ENCODE measurements at places on chromosomes 13 and 19.

GRCh38 chr13:50511877-50512341 lies 331.6 kb downstream of the DLEU7 start:
- no peak for DNase-seq

DNA sequence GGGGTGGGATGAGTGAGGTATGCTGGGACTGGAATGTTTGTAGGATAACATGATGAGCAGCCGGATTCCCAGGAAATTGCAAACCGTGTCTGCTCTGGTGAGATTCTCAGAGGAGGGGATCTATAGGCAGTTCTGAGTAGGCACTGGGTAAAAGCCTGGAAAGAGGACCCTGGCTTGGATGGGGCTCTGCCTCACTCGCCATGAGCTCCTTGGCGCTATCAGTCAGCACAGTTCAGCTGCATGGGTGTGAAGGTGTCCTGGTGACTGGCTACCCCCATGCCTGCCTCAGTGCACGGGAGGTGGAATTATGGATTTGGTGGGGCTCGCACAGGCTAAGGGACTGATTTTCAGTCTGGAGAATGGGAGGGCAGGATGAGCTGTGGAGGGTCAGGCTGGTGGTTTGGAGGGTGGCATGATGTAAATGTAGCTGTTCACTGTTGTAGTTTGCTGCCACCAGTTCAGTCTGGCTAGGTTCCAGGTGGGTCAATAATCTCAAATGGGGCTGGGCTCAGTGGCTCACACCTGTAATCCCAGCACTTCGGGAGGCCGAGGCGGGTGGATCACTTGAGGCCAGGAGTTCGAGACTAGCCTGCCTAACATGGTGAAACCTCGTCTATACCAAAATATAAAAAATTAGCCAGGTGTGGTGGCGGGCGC lies 9.2 kb upstream of the ZNF627 start:
- no peak for DNase-seq

GRCh38 chr19:50694815-50695145 lies 24.8 kb downstream of the SHANK1 start:
- DNase-seq: no peak

DNA sequence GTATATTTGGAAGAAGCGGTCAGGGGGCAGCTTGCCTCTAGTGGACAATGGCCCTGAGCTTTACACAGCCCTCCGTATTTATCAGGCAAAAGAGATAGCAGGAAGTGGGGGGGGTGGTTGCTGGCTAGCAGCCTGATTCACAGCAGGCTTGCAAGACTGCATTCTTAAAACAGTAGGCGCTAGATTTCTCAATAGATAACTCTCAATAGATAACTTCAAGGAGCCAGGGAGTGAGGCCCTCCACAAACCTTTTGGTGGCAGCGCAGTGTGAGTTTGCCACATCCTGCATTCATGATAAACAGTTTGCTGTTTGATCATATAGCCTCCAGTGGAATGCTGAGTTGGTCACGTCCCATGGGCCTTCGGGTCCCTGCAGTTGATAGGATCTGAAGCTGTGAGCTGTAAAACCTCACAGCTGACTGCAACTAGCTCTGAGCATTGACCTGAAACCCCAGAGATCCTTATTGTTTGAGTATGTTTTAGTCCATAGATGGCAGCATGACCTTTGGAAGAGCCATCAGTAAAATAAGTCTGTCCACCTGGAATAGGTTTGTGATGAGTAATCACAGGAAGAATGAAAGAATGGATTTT lies 12.2 kb downstream of the FPR3 start:
- no peak for DNase-seq

GRCh38 chr13:110332750-110333149 lies 25.7 kb downstream of the COL4A2 start:
- DNase-seq: no peak

- no peak for DNase-seq
These were observed 180.0 kb downstream of the USP12 start for GRCh38 chr13:26991508-26992181.

DNA sequence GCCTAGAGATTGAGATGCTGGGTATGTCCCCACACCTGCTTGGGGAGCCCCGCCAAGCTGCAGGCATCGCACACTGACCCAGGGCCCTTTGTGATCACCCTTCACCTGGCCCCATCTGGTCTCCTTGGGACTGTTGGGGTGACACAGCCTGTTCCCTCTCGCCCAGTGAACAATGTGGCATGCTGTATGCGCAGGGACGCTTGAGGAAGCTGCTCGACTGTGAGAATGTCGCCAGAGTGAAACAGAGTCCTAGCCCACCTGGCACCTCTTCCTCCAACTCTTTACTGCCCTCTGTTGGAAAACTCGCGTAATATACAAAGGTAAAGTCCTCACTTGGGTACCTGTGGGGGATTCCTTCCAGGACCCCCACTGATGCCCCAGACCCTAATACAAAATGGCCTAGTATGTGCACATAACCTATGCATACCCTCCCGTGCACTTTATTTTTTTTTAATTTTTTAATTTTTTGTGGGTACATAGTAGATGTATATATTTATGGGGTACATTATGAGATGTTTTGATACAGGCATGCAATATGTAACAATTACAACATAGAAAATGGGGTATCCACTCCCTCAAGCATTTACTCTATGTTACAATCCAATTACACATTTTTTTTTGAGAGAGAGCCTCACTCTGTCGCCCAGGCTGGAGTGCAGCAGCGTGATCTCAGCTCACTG lies 9.0 kb downstream of the BLOC1S3 start:
- peak; percentile 65 for DNase-seq

- no peak for DNase-seq
These were observed 18.5 kb downstream of the FREM2 start for GRCh38 chr13:38705365-38705764.

DNA sequence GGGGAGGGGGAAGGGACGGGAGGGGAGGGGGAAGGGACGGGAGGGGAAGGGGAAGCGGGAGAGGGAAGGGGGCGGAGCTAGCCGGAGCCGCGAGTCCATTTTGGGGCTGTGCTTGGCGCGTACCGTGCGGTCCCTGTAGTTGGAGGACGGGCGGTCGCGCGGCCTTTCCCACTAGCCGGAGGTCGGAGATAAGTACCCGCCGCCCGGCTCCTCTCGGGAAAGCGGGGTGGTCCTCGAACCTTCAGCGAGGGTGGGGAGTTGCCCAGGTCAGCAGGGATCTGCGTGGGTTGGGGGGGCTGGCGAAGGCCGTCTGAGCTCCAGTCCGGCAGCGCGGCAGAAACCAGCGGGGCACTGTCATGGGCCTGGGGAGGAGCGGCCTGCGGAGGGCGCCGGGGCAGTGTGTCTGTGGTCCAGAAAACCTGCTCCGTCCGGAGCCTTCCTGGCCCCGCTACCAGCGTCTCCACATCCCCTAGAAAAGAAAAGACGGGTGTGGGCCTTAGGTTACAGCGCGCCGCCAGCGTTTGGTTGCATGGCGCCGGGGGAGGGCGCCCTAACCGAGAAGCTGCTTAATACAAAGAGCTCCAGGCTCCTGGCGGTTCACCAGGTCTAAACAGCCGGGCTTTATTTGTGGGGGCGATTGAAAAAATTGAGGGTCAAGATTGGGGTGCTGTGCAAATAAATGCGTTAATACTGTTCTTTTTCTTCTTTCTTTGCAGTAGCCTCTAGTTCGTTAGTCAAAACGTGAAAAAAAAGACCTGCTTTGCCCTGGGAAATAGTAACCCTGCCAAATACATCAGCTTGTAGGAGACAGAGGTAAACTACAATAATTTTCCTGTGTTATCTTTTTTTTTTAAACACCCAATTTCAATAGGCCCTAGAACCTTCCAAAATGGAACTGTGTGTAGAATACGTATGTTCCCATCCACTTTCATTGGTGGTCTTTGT lies at the start of gene TRIM13:
TSS of gene TRIM13 (plus strand) at position 92 of the 945 bp plus-strand sequence. CDS start 14,899 bp downstream, outside the sequence.
- peak; percentile 89 for DNase-seq

GRCh38 chr13:46345866-46346265 lies 41.2 kb downstream of the RUBCNL start:
- no peak for DNase-seq

GRCh38 chr19:54728167-54728566 lies 3.9 kb downstream of the KIR3DL3 start:
- no peak for DNase-seq

GRCh38 chr13:25652764-25653163 lies 281.0 kb downstream of the ATP8A2 start:
- DNase-seq: no peak

DNA sequence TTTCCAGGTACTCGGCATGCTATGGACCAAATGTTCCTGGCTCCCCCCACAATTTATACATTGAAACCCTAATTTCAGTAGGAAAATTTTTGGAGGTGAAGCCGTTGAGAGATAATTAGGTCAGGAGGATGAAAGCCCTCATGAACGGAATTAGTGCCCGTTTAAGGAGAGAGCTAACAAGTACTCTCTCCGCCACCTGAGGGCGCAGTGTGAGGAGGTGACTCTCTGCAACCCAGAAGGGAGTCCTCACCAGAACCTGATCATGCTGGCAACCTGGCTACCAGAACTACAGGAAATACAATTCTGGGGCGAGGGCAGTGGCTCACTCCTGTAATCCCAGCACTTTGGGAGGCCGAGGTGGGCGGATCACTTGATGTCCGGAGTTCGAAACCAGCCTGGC lies 397.8 kb downstream of the SLITRK5 start:
- DNase-seq: no peak

All from NCI-H1930 (cell line).